Activated CD8-positive, alpha-beta memory T cell treated with anti-CD3 and anti-CD28 coated beads for 48 hours (primary cell): ENCODE measurements at places on chromosomes 6 and 20.

GRCh38 chr6:766625-767024 lies 73.7 kb upstream of the EXOC2 start:
- no peak for DNase-seq

DNA sequence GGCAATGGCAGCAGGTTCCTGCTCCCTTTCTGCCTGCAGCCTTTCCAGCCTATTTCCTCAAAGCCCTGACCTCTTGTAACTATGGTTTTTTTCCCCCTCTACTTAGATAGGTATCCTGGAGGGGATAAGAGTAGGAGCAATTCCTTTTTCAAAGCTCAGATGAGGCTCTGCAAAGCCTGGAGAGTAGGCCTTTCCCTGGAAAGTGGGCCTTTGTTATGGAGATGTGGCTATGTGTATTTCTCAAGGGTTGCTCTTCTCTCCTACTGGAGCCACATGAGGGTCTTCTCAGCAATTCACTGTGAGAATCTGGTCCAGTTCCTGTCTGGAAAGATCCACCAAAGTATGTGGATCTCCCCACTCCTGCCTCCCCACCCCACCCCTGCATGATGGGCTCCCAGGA lies 96.0 kb downstream of the DTD1 start:
- no peak for DNase-seq

DNA sequence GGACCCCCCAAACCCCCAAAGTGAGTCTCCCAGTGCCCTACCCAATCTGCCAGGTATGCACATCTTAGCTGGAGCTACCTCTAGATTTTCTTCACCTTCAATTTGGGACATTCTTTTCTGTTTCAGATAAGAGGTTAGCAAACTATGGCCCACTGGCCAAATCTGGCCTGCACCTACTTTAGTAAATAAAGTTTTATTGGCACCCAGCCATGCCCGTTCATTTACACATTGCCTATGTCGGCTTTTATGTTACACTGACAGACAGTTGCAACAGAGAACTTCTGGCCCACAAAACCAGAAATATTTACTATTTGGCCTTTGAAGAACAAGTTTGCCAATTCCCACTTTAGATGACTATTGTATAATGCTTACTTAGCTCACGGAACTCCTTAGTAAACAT lies 55.9 kb upstream of the STX16 start:
- no peak for DNase-seq

GRCh38 chr6:3457710-3458602 lies 1.1 kb upstream of the SLC22A23 start:
- DNase-seq, result no peak

DNA sequence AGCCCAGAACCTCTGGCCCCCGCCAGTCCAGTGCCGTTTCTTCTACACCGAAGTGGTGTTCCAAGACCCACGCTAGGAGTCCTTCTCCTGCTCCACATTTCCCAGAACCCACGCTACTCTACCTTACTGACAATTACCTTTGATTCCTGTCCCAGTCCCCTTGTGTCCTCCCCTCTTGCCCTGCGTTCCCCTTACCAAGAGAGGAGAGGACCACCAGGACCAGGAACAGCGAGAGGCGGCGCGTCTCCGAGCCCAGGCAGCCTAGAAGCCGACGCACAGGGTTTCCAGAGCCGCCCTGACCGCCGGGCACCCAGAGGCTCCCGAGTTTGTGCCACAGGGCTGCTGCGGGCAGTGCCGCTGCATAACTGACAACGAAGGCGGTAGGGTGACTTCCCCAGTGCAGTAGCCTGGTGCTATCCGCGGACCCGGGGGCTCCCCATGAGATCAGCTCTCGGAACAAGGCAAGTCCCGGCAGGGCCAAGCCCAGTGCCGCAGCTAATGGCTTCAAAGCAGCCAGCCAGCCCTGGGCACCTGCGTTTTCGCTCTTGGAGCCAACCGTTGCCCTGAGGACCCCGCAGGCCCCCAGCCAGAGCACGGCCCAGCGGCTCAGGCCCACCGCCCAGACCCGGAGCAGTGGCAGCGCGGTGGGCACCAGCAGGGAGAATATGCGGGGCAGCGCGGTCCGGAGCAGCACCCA lies 512 bp downstream of the TAP1 start:
- DNase-seq, result no peak
